ENCODE measurements at places on chromosomes 5 and 9.

- DNase-seq, result no peak
These were observed 195.7 kb downstream of the AOPEP start for GRCh38 chr9:94922098-94922607.

- DNase-seq, result no peak
These were observed 47.1 kb downstream of the EHMT1 start for GRCh38 chr9:137665697-137666512.

GRCh38 chr5:91144491-91145332, 238.4 kb downstream of the ARRDC3 start:
- no peak for DNase-seq

DNA sequence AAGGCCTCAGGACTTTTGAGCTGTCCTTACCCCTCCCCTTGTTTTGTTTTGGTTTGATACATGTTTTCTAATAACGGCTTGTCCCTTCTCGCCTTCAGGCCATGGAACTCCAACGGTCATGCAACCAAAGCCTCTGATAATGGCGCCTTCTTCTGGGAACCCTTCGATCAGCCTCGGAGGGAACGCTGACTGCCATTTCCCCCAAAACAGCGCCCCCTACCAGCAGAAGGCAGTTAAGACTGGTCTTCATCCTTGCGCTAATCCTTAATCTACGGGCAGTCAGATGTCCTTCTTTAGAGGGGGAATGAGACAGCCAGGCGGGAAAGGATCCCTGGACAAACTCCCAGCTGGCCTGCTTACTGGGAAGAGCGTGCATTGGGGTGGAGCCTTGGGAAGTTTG, 276.6 kb downstream of the ICE1 start:
- no peak for DNase-seq

DNA sequence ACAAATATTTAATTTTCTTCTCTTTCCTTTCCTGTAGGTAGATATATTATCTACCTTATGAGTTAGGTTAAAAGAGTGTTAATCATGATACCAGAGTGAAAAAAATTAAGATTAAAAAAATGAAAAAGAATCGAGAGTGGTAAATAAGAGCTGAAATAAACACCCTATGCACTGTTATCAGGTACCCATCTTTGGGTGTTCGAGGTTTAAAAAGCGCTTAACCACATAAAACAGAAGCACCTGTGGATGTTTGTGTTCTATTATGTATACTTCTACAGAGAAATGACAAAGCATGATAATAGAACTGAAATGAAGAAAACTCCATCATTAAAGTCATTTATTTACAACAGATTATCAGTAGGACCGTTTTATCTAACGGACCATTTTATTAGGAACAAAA, 25.7 kb upstream of the GCNT4 start:
- no peak for DNase-seq

DNA sequence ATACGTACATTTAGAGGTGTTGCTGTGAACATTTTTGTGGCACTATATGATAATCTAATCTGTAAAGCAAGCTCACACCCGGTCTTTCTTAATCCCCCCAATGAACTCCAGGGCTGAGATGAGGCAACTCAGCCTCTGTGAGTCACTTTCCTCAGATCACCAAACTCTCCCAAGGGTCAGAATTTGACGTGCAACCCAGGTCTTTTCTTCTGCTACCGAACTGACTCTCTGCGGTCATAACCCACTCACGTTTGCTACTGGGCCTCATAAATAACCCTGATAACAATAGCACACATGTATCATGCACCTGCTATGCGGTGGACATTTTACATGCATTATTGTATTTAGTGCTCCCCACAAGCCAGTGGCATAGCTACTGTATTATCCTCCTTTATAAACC, 153.1 kb downstream of the DROSHA start:
- DNase-seq, result no peak

- no peak for DNase-seq
These were observed 1.3 kb downstream of the TMEM250 start for GRCh38 chr9:136117291-136117915.

DNA sequence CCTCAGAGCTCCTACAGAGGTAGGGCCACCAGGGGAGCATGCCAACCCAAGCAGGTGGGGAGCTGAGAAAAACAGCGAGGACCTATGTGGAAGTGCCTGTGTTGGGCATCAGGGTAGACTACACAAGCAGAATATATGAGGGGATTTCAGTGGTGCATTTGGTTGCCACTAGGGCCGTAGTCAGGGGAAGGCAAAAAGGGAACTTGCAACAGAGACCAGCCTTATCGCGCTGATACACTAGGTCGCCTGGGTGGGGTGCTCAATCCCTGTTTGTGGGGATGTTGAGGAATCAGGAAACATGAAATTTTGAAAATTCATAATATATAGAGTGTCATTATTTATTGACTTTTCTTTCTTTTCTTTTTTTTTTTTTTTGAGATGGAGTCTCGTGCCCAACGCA, 370.9 kb upstream of the PRR16 start:
- no peak for DNase-seq

DNA sequence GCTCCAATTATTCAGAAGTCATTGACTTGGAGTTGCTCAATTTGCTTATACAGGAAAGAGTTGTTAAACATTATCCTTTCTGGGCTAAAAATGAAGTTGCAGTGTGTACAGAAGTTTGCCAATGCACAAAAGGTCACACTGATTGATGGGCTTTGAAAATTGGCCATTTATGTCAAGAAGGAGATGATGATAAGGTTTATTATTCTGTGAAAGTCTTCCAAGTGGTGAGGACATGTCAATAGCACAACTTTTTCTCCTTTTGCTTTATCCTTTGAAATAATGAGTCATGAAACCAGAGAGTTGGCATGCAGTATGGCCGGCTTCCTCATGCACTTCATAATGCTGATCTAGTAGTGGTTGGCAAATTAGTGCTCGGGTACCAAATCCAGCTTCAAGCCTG, 848.5 kb upstream of the WWC1 start:
- no peak for DNase-seq

DNA sequence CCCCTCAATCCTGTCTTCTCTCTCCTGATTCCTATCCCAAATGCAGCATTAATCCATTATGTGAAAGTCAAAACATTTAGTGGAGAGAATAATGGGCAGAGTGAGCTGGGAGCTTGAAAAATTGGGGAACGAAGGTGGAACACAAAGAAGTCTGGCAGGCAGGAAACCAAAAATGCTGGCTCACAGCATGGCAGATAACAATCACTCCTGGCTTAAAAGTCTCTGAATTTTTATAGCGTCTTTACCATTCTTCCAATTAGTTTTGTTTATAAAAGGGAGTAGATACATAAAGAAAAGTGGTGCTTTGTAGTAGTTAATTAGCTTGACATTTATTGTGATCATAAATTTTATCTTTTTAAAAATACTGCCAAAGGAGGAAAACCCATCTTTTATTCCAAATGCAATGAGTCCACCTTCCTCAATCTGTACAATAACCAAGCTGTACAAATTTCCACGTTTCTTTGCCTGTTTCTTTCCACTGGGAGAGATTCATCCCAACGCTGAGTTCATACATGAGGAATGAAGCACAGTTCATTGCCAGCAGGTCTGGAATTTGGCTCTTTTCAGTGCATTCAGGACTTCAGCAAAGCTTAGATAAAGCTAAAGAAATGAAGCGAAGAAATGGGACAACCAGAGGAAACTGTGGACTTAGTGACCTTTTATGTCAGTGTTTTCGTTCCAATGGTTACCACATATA, 174.7 kb downstream of the HMHB1 start:
- DNase-seq, result no peak

DNA sequence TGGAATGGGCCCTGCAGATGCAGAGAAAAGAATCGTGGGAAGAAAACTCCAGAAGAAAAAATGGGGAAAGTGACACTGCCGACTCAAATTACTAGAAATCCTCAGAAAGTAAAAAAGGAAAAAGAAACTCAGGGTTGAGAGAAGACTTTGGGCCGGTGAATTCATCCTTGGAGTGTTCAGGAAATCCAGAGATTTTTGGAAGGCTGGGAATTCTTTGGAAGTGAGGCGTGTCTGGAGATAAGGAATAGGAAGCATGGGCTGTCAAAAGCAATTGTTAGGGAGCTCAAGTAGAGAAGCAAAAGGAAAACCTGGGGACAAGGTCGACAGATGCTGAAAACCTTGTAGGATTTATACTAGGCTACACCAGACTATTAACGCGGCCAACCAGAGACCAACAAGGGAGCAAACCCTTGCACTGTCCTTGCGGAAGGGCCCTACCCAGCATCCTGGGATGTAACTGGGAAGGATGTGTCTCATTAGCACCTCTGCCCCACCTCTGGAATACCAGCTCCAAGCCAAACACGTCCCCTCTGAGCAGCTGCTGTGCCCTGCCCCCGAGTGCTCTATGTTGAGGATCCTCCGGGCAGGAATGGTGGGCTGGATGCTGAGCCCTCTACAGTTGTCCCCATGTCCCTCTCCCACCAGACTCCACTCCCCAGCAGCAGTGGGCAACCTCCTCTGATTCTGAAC, 11.6 kb downstream of the DAB2IP start:
- DNase-seq, result no peak

GRCh38 chr5:5788793-5789192, 366.3 kb downstream of the ICE1 start:
- DNase-seq, result no peak

- no peak for DNase-seq
These were observed 19.9 kb downstream of the ABLIM3 start for GRCh38 chr5:149161026-149161687.

GRCh38 chr9:21810388-21810787, 8.0 kb downstream of the MTAP start:
- no peak for DNase-seq

- DNase-seq, result no peak
These were observed 37.2 kb downstream of the PLAC8L1 start for GRCh38 chr5:146068206-146068605.

DNA sequence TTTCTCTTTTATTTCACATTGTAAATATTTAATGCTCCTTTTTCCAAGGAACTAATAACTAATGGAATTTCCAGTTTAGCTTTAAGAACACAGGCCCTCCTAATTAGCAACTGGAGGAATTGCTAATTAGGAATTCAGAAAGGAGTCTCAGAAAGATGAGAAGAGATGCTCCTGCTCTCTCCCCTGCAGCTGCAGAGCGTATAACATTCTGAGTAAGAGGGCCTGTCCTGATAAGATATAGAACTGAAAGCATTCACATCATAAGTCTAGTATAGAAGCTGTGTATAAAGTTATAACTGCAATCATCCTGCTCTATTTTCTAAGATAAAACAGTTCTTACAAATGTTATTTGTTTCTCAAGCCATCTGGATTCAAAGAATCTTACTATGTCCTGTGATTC, 83.2 kb downstream of the DTWD2 start:
- DNase-seq, result no peak

- DNase-seq, result no peak
These were observed 13.1 kb downstream of the CENPH start for GRCh38 chr5:69202497-69202896.

DNA sequence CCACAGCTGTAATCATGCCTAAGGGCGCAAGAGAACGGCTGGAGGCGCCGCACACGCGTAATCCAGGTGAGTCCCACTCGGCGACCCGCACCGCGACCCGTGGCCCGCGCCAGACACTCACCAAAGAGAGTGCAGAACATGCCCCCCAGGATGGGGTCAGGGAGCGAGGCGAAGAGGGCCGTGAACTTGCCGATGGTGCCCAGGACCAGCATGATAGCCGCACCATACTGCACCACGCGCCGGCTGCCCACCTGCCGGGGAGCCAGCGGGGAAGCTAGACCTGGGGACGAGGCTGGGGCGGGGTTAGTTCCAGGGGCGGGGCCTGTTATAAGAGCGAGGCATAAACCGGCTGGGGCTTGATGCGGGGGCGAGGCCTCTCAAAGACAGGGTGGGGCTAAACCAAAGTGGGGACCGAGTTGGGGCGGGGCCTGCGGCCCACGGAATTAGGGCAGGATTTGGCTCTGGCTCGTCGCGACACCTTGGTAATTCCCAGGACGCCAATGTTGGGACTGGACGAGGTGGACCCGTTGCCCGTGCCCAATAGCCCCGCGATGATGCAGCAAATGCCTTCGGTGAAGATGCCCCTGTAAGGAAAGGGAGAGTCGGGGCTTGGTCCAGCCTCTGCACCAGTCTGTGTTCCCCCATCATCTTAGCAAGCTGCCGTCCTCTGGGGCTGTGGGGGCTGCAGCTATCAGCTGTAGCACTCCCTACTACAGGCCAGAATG, 4.8 kb downstream of the SLC23A1 start:
- no peak for DNase-seq

DNA sequence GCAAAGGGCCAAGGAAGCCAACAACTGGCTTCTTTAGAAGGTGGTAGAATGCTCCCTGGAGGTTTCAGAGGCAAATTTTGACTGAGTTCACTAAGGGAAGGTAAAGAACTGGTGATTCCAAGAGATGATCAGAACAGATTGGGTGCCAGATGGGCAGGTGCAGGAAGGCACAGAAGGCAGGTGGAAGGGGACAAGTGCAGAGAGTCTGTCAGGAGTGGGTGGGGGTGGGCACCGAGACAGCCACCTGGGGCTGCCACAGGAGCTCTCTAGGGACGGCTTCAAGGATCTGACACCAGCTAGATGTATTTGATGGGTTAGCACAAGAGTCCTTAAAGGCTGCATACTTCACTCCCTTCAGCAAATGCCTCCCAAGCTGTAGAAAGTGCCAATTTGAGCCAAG, 207.3 kb downstream of the PTTG1 start:
- no peak for DNase-seq

GRCh38 chr5:126443374-126443851, 20.2 kb downstream of the GRAMD2B start:
- DNase-seq, result no peak

- no peak for DNase-seq
These were observed 160.6 kb downstream of the PLK2 start for GRCh38 chr5:58299256-58299655.

DNA sequence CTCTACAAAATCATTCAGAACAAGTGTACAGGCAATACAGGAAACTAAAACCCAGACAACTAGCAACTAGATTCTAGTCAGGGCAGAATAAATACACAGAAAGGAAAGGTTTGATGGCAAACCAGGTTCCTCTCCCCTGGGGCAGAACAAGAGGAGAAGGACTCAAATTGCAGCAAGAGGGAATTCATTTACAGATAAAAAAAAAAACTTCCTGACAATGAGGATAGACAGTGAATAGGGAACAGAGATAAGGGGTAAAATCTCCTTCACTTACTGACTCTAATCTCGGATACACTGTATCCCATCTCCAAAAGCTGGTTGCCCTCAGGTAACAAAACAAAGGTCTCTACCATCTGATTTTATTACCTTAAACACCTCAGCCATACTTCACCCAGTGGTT, 244.0 kb downstream of the SEC61B start:
- DNase-seq, result no peak

GRCh38 chr5:16538006-16538405, 72.4 kb upstream of the ZNF622 start:
- DNase-seq, result no peak

GRCh38 chr9:134441227-134442084, 115.2 kb downstream of the RXRA start:
- no peak for DNase-seq

DNA sequence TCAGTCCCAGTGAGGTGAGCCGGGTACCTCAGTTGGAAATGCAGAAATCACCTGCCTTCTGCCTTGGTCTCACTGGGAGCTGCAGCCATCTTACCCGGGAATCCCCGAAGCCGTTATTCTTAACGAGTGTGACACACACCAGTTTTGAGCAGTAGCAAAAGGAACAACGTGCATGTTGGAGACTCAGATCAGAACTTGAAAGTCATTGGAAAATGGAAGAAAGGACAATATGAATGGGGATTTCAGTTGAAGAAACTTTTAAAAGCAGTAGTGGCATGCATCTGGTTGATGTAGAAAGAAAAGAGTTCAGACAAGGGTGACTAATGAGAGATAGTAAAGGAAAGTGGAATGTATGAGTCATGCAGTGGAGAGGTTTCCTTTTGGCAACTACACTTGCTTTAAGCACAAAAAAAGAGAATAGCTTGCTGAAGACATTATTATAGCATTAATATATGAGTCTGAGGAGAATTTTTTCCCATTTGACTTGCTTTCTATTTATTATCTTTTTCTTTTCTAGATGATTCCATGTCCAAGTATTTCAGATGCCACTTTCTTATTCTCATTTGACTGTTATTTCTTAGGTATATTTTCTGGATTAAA, 44.4 kb upstream of the ANKDD1B start:
- no peak for DNase-seq

Measured in effector memory CD8-positive, alpha-beta T cell (primary cell).